Naive thymus-derived CD4-positive, alpha-beta T cell (primary cell): ENCODE measurements at places on chromosomes 5 and 9.

DNA sequence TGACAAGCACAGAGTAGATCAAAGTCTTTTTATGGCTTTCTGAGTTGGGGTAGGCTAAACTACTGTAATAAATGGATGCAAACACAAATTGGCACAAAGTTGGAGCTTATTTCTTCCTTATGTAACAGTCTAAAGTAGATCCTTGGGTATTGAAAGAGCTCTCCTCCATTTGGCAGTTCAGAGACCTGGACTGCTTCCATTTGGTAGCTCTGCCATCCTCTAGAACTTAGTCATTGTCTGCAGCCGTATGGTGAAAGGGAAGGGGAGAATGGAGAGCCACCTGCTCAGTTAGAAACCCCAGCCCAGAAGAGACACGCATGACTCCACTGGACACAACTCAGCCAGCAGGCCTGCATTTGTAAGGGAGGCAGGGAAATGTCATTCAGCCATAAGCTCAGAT, 345.0 kb downstream of the DMAC1 start:
- no peak for DNase-seq

DNA sequence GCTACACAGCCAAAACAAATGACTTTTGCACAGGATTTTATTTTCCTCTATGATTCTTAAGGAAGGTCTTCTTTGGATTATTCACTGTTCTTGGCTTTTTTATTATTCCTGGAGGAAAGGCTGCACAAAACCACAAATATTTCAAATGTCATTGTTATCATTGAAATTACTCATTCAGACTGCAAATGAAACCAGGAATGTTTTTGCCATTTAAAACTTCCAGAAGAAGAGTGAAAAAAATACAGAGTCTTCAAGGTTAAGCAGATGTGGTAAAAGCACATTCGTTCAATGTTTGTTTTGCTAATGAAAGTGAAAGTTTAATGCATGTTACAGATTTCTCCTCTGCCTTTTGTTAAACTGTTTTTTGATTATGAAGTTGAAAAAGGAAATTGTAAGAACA, 238.2 kb downstream of the TLE4 start:
- DNase-seq = no peak

DNA sequence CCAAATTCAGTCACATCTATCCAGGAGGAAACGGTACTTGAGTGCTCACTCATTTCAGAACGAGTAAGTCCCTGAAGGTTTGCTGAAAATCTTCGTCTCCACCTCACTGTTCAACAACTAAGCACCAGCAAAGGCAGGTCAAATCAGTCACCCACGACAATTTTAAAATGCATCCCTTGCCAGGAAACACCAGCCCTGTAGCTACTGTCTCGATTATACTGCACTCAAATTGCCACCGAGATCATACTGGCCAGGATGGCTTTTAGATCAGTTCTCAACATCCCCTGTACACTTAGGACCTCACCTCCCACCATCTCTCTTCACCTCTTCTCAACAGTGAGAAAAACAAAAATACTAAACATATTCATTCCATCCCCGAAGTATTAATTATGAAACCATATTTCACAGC, 298.6 kb downstream of the AGTPBP1 start:
- no peak for DNase-seq

GRCh38 chr5:89267788-89268187, 384.8 kb upstream of the MEF2C start:
- DNase-seq = no peak

DNA sequence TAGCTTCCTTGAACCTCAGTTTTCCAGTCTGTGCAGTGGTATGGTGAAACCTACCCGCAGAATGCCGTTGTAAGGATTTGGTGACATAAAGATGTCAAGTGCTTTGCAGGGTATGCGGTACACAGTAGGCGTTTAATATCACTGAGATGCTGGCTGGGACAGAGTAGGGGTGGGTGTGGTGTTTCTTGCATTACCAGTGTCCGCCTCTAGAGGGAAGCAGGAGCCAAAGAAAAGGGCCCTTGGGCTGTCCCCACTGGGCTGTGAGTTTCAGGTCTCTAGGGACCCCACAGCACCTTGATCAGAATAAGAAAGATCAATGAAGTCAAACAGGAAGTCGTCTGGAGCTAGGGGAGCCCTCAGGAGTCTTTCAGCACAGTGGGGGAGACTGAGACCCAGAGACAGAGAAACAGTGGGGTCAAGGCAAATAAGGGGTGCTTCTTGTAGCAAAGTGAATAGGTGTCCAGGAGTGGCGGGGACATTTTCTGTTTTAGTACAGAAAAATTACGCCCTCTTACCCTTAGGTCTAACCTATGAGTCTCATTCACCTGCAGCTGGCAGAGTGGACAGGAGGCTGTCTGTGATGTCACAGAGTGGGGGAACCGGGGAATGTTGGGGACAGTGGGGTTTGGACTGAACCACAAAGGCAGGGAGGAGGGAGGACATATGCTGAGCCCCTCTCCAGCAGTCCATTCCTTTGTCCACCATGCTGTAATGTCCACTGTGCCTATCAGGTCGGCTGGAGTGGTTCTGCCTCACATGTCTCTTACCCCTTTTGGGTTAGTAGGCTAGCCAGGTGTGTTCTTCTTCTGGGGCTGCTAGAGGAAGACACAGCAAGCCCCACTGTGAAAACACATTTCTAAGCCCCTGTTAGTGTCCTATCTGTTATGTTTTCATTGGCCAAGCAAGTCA, 4.7 kb upstream of the TEX53 start:
- DNase-seq = peak; percentile 15

DNA sequence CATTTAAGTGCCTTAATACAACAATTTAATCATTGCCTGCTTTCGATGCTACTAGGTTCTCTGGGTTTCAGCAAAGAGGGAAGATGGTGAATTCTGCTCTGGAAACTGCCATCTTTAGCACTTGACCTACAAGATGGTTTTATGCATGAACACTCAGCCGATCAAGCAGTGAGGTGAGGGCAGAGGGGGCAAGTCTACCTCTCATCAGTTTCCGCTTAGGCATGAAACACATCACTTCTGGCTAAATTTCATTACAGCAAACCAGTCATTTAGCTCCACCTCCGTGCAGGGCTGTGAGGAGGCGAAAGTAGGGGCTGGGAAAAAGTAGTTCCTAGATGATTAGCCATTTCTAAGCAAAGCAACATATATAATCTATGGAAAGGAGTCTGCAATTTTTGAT, 1018.0 kb downstream of the CDH18 start:
- DNase-seq = no peak

DNA sequence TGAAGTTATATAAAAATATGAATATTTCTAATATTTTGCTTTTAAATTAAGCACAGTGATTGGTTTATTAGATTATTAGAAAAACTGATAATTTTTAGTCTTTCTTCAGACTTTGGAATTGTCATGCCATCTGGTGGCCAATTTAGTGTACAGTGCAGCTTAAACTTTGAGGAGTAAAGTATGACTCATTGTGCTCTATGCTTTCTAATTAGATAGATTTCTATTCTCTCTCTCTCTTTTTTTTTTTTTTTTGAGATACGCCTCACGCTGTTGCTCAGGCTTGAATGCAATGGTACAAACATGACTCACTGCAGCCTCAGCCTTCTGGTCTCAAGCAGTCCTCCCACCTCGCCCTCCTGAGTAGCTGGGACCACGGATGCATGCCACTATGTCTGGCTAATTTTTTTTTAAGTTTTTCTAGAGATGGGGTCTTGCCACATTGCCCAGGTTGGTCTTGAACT, 42.1 kb upstream of the GPR21 start:
- DNase-seq = peak; percentile 1

DNA sequence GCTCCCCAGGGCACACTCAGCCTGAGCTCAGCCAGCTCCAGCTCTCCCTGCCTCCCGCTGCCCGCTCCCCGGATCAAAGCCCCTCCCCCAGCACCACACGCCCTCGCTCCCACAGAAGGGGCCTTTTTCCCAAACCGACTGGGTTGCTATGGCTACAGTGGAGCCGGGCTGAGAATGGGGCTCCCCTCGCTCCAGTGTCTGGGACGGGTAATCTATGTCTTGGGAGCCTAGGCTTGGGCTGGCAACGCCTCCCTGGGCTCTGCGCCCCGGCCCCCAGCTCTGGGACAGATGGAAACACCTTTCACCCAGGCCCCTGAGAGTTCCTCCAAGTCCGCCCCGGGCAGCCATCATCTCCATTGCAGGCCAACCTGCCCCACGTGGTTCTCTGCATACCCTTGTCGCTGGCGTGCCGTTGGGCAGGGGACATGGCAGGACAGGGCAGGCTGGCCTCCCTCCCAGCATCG, 29.6 kb downstream of the NOTCH1 start:
- no peak for DNase-seq

DNA sequence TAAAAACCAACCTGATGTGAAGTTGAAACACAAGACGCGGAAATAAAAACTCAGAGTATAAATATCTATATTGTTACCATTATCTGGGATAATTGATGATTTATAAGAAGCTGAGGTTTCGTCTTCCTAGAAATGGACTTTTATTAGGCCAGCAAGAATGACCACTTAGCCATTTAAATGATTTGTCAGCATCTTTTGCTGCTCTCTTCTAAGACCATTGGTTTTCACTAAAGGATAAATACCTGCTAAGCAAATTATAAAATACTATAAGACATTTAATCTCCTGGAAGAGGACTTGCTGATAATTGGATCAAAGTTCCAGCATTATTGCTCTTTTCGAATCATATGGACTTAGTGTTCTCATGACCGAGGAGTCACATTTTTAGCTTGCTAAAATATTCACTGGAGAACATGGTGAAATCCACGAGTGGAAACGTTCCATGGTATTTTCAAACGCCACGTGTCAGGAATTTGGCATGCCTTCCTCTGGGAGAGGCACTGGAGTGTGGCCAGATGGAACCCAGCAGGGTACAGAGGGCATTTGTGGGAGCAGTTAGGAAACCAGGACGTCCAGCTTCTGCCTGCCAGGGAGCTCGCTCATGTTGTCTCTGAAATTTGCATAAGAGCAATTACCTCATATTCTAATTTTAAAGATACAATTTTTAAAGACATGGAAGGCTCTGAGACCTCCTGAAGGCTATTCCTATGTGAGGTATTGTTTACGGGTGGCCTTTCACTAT, 43.1 kb downstream of the TNFAIP8 start:
- no peak for DNase-seq

GRCh38 chr5:16897800-16898199, 38.3 kb downstream of the MYO10 start:
- DNase-seq = no peak

DNA sequence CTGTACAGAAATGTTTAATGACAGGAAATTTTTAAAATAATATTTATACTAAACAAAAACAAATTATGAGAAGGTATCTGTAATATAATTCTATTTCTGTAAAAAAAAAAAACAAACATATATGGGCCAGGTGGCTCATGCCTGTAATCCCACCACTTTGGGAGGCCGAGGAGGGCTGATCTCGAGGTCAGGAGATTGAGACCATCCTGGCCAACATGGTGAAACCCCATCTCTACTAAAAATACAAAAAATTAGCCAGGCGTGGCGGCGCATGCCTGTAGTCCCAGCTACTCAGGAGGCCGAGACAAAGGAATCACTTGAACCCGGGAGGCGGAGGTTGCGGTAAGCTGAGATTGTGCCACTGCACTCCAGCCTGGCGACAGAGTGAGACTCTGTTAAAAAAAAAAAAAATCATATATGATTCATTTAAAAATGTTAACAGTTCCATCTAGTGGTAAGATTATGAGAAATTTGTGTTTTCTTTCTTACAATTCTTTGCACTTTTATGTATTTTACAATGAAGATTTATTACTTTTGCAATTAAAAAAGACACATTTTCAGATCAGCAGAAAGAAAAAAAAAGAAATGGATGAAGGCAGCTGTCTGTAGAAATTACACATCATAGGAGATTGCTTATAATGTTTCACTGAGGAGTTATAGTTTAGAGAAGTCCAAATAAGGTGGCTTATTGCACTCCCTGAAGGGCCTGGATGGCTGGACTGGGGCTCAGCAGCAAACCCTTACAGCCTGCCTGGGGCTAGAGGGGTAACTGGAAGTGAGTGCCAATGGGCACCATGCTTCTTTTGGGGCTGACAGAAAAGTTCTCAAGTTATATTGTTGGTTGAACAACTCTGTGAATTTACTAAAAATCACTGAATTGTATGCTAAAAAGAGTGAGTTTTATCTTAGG, 20.3 kb downstream of the C9orf153 start:
- DNase-seq = no peak

DNA sequence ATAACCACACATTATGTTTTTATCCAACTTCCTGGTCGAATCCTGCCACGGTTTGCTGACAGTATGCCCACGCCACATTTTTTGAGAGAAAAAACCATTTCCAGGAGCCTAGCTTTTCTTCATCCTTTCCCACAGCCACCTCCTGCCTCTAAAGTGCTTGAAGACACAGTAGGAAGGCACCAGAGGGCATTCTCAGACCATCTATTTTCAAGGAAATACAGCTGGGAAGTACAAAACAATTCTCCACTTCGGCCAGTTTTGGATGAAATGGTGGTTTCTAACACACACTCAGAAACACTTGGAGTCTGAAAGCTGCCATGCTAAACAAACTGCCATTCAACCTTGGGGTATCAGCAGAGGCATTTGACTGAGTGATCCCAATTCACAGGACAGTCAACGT, 86.3 kb upstream of the RPS23 start:
- no peak for DNase-seq

GRCh38 chr9:125202846-125203618, 2.7 kb downstream of the RABEPK start:
- no peak for DNase-seq

DNA sequence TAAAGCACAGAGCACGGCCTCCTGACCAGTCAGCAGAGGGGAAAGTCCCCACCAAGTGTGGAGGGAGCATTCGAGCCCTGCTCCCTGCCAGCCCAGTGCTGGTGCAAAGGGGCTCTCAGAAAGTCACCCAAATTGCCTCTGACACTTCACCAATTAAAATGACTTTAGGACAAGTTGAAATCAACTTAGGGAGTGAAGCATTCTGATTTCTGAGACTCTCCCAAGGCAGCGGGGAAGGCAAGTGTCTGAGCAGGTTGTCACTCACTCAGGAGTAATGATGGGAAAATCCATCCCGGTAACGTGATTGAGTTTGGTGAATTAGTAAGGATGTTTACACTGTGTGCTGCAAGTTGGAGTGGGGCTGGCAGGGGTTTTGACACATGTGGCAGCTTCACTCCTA, 73.7 kb downstream of the PCDH1 start:
- no peak for DNase-seq

- no peak for DNase-seq
Measured at GRCh38 chr9:128323212-128323730, 632 bp downstream of the COQ4 start.

- no peak for DNase-seq
Measured at GRCh38 chr5:59179704-59180103, 596.8 kb downstream of the RAB3C start.

GRCh38 chr5:181121675-181122561, 9.1 kb downstream of the OR2V1 start:
- DNase-seq = no peak

DNA sequence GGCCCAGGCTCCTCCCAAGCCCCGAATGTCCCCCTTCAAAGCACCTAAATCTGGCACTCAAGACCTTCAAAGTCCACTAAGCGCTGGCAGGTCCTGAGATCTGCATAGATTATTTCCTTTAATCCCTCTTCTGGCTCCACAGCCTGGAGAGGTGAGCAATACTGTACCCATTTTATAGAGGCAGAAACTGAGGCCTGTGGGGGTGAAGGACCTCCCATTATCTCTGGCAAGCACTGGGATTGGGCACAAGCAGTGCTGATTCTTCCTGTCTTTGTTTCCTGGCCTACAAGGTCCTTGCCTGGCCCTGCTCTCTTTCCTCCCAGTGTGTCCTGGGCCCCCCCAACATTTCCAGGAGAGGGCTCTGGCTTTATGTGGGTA, 252.3 kb downstream of the PBX3 start:
- no peak for DNase-seq

GRCh38 chr9:131546336-131547084, 1.2 kb downstream of the PRRT1B start:
- DNase-seq = no peak

GRCh38 chr5:107776922-107777740, 106.4 kb upstream of the EFNA5 start:
- DNase-seq = no peak
